Pons (tissue), 1 donor: ENCODE measurements at places on chromosomes 5 and 9.

DNA sequence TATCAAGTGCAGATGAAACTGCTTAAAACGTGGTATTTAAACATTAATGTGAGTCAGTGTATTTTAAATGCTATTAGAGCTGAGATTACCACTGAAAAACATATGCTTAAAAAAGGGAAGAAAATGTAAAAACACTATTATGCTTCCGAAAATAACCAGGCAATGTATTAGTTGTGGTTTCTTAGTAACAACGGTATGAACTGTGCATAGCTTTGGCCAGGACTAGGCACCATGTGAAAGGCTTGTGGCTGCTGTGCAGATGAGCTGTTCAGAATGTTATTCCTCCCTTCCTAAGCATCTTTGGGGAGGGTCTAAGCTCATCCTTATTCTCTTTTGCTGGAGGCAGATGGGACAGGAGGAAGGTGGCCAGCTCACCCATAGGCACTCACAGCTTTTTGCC is 84.9 kb downstream of the NTRK2 start:
- DNase-seq, result no peak

GRCh38 chr9:11577522-11577921 is 964.7 kb upstream of the PTPRD start:
- no peak for DNase-seq

DNA sequence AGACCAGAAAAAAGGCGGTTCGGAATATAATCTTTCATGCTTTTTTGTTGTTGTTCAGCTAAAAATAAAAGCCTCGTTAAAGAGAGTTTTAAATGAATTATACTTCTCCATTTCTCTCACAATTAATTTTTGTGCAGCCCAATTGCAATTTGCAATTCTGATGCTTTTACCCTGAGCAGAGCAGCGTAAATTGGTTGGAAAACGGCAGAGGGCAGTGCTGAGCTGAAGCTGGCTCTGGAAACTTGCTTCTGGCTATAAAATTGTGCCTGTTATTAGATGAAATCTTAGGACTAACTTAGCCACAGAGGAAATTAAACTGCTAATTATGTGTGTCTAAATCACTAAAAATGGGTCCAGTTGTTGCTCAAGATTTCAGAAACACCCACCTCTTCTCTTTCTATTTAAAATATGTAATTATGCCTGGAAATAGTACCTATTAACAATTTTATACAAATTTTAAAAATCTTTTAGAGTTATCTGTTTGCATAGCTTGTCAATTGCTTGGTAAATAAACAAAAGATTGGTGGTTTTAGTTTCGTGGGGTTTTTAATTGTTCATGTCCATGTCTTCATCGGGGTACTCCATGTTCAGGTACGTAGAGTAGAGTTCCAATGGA is 441.8 kb upstream of the TLE4 start:
- peak; percentile 34 for DNase-seq

GRCh38 chr5:79562351-79563246 is 48.7 kb upstream of the HOMER1 start:
- DNase-seq, result no peak

GRCh38 chr9:131776036-131776435 is 36.2 kb upstream of the RAPGEF1 start:
- no peak for DNase-seq
